ENCODE measurements at places on chromosomes 12 and 14.

GRCh38 chr12:129788506-129789084, 115.2 kb downstream of the TMEM132D start:
- DNase-seq: no peak

DNA sequence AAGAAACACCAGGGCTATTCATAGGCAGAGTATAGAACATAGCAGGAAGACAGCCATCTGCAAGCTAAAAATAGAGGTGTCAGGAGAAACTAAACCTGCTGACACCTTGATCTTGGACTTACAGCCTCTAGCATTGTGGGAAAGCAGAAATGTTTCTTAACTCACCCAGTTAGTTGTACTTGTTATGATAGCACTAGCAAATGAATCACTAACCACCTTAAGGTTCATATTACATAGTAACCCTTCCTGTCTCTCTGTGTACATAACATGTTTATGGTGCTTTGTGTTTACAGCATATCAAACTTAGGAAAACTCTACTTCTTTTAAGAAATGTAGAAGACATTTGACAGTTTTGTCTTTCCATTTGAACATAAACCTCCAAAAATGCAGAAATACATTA, 1031.3 kb downstream of the FSCB start:
- no peak for DNase-seq

GRCh38 chr14:75273272-75274049, 5.2 kb upstream of the FOS start:
- no peak for DNase-seq

- no peak for DNase-seq
Measured at GRCh38 chr12:16241346-16241745, 36.1 kb downstream of the SLC15A5 start.

DNA sequence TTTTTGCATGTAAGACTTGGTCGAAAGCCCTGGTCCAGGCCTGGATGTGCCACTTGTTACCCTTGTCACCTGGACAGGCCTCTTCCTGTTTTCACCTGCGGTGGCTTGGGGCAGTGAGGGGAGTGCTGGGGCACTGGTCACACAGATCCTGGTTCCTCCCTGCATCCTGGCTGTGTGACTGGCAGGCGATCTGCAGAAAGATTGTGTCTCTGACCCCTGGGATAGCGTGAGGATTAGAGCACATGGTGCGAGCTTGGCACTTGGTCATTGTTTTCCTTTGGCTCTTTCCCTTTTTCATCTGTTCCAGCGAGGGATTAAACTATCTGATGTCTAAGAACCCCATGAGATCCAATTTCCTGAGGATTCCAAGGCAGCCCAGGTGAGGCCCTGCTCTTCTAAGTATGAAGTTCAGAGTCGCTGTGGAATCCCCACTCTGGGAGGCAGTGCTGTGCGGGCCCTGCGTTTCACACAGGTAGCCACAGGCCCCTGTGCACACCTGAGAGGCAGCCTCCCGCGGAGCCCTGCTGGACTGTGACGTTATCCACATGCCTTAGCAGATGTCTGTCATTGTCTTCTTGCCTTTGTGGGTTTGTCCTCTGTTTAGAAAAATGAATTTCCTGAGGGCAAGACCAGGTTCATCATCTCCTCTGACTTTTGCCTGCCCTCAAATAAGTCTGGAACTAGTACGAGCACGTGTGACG, 288.4 kb downstream of the CACNA1C start:
- DNase-seq: no peak

- no peak for DNase-seq
Measured at GRCh38 chr14:99758121-99758821, 34.9 kb upstream of the EML1 start.

Data from stimulated activated CD8-positive, alpha-beta memory T cell treated with anti-CD3 and anti-CD28 coated beads, Interleukin-7, amount 100 ng/mL, for 24 hours (primary cell).